Stimulated activated CD4-positive, alpha-beta T cell treated with anti-CD3 and anti-CD28 coated beads, Interleukin-1b, Interleukin-23, amount 100 ng/mL, for 24 hours (primary cell): ENCODE measurements at places on chromosomes 6 and 20.

DNA sequence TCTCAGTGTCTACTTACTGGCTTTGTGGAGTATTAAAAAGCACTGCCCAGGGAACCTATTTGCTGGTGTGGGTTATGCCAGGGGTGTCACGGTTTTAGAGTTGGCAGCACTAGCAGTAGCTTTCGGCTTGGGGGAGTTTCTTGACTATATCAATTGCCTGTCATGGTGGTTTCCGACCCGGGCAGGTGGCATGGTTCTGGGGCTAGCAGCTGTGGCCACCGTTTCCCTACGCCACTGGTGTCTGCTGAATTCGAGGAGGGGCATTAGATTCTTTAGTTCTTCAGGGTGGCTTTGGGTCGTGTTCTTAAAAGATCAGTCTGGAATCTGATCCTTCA, 55.6 kb upstream of the FOXC1 start:
- no peak for DNase-seq

- DNase-seq: peak; percentile 11
Measured at GRCh38 chr6:57173056-57173885, 1.1 kb downstream of the BAG2 start.

GRCh38 chr6:166275714-166276166, 32.5 kb downstream of the PRR18 start:
- peak; percentile 85 for DNase-seq

GRCh38 chr6:166853371-166854325, 102.7 kb downstream of the RNASET2 start:
- no peak for DNase-seq

GRCh38 chr6:102742754-102743356, 1349.3 kb downstream of the GRIK2 start:
- DNase-seq: no peak
